Stimulated activated CD8-positive, alpha-beta memory T cell treated with anti-CD3 and anti-CD28 coated beads, Interleukin-15, amount 100 ng/mL, for 24 hours (primary cell): ENCODE measurements at places on chromosomes 2 and 18.

GRCh38 chr2:105112345-105112744 lies 74.5 kb downstream of the MRPS9 start:
- no peak for DNase-seq

GRCh38 chr2:157486596-157487270 lies 42.8 kb upstream of the CYTIP start:
- no peak for DNase-seq

GRCh38 chr2:98552499-98553179 lies 55.7 kb downstream of the COA5 start:
- no peak for DNase-seq

- DNase-seq: no peak
Measured at GRCh38 chr2:72915907-72916742, 1.2 kb upstream of the EMX1 start.

DNA sequence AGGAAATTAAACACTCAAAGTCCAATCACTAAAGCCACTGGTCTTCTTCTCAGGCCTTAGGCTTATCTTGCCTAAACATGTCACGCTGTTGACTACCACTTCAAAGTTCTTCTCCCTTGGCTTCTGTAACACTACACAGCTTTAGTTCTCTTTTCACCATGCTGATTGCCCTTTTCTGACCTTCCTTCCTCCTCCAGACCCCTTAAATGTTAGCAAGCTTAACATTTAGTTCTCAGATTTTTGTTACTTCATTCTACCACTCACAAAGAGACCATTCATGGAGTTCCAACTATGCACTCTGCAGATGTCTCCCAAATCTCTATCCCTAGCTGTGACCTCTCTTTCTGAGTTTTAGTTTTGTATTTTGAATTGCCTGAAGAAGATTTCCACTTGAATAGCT lies 64.4 kb downstream of the TTC21B start:
- no peak for DNase-seq

GRCh38 chr2:146776596-146776995 lies 1068.2 kb upstream of the ACVR2A start:
- DNase-seq: no peak

DNA sequence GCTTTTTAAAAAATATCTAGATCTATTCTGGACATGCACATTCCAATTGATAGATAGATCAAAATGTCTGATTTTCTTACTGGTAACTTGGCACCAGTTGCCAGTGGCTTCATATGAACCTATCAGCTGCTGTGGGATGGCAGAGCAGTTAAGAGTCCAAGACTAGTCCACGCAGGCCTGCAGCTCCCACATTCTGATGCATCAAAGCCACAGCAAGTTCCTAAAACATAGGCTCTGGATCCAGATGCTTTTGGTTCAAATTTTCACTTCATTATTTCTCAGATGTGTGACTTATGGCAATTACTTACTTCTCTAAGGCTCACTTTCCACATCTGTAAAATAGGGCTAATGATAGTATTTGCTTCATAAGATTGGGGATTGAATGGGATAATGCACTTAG lies 48.0 kb upstream of the CYP1B1 start:
- no peak for DNase-seq

DNA sequence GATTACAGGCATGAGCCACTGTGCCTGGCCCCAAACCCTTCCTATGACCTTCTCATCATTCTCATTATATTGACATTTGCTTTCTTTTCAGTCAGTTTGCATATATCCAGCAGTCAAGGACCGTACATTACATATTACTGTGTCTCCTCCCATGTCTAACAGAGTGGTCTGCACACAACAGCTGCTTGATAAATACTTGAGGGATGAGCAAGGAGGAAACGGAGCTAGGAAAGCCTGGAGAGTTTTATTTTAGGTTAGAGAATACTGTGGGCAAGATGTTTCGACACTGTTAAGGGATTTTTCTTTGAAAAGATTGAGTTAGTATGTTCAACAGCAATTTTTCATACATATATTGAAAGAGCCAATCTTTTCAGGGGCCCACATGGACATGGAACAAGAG lies 76.2 kb upstream of the CHRNA1 start:
- no peak for DNase-seq

GRCh38 chr2:207123776-207124391 lies 41.9 kb downstream of the KLF7 start:
- DNase-seq: no peak

GRCh38 chr2:63047321-63048279 lies 3.0 kb upstream of the OTX1 start:
- DNase-seq: no peak

- DNase-seq: no peak
Measured at GRCh38 chr2:12592296-12592695, 124.4 kb upstream of the TRIB2 start.

- no peak for DNase-seq
Measured at GRCh38 chr2:201420442-201421113, 30.7 kb downstream of the TRAK2 start.

GRCh38 chr2:221818616-221819320 lies 246.7 kb upstream of the EPHA4 start:
- no peak for DNase-seq

- DNase-seq: no peak
Measured at GRCh38 chr2:100691846-100692245, 128.1 kb upstream of the NPAS2 start.

GRCh38 chr2:30351116-30351515 lies 95.9 kb upstream of the LCLAT1 start:
- no peak for DNase-seq

- DNase-seq: no peak
Measured at GRCh38 chr2:224524657-224525056, 60.5 kb downstream of the CUL3 start.

DNA sequence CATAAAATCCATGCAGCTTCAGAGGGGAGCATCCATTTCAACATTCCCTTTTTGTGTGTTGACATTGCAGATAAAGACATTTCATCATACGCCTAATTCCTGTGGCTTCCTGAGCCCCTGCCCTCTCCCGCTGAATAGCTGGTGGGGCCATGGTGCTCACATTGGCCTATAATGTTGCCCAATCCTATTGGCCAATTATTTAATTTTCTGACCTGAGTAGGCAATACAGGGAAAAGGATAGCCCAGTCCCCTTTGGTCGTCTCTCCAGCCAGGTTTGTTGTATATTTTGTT lies 163.8 kb upstream of the MYCN start:
- no peak for DNase-seq

DNA sequence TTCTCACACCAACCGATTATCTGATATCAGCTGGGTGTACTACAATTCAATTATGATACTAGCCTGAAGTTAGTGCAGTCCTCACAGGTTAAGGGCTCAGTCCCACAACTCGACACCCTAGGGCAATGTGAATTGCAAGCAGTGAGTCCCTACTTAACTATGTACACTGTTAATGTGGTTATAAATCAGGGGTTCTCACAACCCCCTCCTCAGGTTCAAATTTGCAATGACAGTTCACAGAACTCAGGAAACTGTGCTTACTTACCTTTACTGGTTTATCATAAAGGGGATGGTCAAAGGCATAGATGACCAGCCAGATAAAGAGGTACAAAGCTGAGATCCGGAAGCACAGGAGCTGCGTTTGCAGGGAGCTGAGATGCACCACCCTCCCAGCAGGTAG lies 1379.1 kb upstream of the CDH2 start:
- no peak for DNase-seq

- DNase-seq: no peak
Measured at GRCh38 chr18:72325307-72325706, 218.8 kb downstream of the CBLN2 start.

DNA sequence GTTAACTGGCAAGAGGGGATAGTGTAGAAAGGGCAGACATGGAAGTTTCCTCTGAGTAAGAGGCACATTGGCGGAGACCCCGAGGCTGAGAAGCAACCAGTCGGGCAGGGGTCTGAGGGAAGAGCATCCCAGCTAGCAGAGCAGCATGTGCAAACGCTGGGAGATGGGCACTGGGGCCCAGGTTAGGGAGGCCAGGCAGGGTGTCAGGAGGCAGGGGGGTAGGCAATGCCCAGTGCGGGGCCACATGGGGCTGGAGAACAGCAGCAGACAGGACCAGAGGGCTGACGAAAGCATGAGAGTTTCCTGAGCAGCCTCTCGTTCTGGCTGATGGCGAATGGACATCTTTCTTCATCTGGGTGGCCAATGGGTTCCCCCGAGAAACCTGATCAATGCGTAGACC lies 88.2 kb downstream of the INPP5D start:
- no peak for DNase-seq

GRCh38 chr18:55546851-55547704 lies 40.9 kb downstream of the TCF4 start:
- no peak for DNase-seq

GRCh38 chr2:227739351-227739750 lies 6.3 kb upstream of the SCYGR8 start:
- DNase-seq: no peak

GRCh38 chr2:170972296-170973224 lies 43.5 kb downstream of the GORASP2 start:
- DNase-seq: no peak

- no peak for DNase-seq
Measured at GRCh38 chr2:35447215-35447614, 908.4 kb upstream of the CRIM1 start.

- DNase-seq: no peak
Measured at GRCh38 chr18:40985436-40985835, 969.6 kb upstream of the PIK3C3 start.

DNA sequence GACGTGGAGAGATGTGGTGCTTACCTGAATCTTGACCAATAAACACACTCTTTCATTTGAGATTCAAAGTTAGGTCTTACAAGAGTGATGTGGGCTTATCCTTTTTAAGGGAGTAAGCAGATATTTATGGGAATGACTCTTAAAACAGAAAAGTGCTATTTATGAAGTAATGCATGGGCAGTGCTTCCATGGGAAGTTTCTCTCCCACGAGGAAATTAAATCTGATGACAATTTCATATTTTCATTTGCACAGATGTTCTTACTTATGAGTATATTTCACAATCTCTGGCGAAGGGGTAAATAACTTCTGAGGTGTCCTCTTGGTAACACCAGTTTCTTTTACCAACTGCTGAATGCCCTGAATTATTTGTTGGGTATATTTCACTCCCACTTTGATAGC lies 21.0 kb downstream of the PNPT1 start:
- DNase-seq: no peak

DNA sequence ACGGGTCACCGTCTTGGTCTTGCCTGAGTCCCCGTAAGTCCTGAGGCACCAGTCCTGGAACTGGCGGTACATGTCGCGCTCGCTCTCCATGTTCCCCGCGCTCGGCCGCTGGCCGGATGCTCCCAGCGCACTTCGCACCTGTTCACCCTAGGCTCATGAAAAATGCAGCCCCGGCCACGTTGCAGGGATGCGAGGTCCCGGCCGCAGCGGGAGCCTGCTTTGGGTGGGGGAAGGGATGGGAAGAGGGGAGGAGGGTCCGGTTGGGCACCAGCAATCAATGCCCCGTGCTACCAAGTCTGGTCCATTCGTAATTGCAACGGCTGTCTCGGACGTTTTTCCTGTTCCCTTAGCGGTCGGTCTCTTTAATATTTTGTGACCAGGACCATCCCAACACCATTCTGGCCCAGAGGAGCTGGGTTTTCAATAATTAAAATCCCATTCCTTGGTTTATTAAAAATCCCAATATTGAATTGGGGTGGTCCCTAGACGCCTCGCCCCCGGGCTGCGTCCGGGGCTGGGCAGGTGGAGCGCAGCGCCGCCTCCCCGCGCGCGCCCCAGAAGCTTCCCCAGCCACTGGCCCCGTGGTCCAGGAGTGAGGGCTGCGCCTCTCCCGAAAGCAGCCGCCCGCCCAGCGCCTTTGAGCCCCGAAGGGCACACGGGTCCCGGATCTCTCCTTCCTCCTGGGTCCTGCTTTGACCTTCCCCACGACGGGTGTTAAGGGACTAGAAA lies 1.4 kb downstream of the NOL4 start:
- DNase-seq: no peak

DNA sequence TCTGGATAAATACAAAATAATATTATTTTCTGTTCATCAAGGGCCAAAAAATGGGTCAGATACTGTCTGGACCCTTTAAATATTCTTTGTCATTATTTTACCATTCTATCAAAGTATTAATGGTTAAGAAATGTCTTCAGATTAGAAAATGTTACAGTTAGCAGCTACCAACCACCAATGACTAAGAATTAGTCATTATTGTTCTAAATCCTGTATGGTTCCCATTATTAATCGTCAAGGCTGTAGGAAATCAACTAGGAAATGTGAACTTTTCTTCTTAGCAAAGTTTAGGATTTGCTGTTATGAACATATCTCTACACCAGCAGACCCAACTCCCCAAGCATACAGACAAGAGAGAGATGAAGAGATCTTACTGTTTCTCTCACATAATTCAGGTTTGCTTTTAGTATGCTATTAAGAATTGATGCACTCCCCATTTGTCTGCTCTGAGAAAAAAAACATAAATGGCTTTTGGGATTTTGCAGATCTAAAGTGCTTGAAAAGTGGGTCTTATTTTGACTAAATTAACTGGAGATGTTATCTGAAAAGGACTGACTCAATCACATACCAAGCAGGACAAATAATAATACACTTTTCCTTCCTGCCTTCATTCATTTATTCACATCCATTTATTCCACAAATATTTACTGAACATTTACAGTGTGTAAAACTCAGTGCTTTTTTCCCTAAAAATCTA lies 147.7 kb downstream of the PPP1R1C start:
- no peak for DNase-seq

GRCh38 chr2:44740678-44741077 lies 200.8 kb upstream of the SIX3 start:
- no peak for DNase-seq

DNA sequence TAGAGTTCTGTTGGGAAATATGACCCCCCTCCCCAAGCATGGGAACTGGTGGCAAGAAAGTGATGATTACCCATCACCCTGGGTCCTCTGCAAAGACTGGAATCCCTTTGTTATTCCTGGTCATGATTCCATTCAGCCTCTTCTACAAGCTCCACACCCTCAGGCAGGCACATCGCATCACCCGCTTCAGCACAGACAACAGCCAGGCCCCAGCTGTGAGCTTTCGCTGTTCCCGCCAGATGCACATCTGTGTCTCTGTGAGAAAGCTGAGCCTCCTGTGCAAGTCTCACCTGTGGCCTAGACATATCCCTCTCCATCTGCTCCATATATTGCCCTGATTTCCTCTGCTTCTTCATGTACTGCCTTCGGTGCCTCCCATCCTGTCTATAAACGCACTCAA lies 368.0 kb upstream of the RAB6C start:
- no peak for DNase-seq

- DNase-seq: no peak
Measured at GRCh38 chr2:223537651-223538601, 64.2 kb downstream of the SCG2 start.

GRCh38 chr2:98727369-98728087 lies 3.4 kb downstream of the MGAT4A start:
- no peak for DNase-seq

DNA sequence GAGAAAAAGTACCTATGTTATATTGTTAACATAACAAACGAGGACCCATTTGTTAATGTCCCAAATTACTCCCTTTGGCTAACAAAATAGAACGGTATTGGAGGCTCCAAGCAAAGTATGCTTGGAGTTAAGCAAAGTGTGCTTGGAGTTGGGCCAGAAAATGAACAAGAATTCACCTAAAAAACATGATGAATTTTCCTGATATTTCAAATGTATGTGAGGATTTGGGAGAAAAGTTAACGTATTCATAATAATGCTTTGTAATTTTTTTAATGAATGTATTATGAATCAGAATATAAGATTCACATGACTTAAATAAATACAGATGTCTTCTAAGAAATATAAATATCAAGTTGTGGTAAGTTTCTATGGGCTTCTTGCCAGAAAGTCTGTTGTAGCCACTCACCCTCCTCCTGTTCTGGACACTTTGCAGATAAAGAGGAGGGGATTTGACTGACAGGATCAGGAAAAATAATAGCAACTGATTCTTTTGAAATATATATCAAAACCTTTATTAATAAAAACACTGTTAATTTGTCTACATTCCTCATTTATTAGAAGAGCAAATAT lies 423.7 kb upstream of the MMADHC start:
- DNase-seq: no peak

- DNase-seq: no peak
Measured at GRCh38 chr2:105636109-105636740, 108.5 kb upstream of the NCK2 start.
